SK-N-DZ (cell line): ENCODE measurements at places on chromosomes 2 and 18.

DNA sequence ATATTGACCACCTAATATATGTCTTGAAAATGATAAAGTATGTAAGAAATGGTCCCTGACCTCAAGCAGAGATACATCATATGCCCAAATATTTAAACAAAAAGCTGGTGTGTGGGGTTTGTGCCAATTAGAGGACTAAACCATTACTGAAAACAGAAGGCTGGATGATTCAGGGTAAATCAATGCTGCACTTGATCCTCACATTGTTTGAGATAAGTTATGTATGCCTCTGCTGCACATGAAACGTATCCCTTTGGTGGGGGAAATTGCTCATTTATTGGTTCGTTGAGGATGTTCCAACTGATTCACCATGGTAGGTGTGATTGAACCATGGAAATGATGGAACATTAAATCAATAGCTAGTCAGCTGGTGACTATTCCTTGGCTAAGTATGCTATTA is 24.7 kb upstream of the DARS1 start:
- no peak for DNase-seq

DNA sequence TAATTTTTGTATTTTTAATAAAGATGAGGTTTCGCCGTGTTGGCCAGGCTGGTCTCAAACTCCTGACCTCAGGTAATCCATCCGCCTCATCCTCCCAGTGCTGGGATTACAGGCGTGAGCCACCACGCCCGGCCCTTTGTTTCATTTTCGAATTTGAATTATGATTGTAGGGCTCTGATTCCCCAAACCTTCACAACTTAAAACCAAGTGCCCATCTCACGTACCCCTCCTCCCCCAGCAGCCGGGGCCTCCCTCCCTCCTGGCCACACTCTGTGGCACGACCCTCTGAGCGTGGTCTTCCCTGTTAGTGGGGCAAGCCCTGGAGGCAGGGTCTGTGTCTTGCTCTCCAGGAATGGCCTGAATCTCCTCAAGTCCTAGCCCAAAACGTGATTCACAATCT is 166.5 kb downstream of the ASB1 start:
- DNase-seq, result no peak

DNA sequence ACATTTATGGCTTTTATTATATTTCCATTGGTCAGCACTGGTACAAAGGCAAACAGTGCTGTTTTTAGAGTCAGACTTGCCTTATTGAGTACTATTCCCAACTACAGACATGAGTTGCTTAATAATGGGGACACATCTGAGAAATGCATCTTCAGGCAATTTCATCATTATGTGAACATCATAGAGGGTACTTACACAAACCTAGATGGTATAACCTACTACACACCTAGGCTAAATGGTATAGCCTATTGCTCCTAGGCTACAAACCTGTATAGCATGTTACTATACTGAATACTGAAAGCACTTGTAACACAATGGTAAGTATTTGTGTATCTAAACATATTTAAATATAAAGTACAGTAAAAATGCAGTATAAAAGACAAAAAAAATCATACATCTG is 36.4 kb downstream of the OLA1 start:
- no peak for DNase-seq

- no peak for DNase-seq
Measured at GRCh38 chr2:232563580-232563979, 13.1 kb downstream of the EIF4E2 start.

DNA sequence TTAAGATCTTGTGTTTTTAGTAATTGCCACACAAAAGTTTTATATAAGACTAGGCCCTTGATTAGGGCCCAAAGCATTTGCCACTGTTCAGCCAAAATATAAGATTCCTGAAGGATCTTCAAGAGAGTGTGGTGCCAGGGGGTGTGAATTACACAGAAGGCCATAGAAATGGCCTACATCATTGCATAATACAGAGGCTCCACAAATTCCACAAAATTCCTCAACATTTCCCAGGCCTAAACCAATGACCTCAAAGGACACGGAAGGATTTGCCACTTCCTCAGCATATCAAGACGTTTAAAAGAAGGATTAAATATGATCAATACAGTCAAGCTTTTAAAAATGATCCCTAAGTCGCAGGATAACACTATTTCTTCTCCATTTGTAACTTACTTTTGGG is 24.1 kb downstream of the COL6A3 start:
- no peak for DNase-seq

DNA sequence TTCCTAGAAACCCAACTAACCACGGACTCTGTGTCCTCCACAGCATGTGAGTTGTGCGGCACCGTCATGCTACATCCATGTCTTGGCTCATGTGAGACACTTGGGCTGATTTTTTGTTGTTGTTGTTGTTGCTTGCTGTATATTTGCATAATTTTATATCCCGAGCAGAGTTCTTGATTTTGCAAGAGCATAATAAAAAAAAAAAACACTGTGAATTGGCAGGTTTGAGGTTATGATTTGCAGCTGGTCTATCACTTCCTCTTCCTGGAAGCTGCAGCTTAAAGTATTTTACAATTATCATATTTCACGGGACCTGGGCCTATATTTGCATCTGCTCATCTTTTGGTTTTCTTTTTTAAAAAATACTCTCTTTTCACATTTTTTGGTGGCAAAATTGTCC is 142.3 kb upstream of the NRP2 start:
- DNase-seq, result no peak

GRCh38 chr18:61727241-61728193 is 165.3 kb downstream of the RNF152 start:
- DNase-seq, result no peak
